ENCODE measurements at places on chromosomes 2 and 18.

DNA sequence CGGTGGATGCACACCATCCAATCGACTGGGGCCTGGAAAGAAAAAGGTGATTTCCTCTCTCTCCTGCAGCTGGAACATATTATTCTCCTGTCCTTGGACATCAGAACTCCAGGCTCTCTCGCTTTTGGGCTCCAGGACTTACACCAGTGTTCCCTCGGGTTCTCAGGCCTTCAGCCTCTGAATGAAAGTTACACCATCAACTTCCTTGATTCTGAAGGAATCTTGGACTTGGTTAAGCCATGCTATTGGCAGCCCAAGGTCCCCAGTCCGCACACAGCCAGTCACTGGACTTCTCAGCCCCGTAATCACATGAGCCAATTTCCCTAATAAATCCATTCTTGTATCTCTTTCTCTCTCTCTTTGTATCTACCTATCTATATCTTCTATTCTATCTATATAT, 418.9 kb downstream of the IRS1 start:
- no peak for DNase-seq

- DNase-seq: no peak
Observed at GRCh38 chr2:48144777-48145176, 238.5 kb upstream of the FBXO11 start.

GRCh38 chr18:55587418-55588110, 428 bp downstream of the TCF4 start:
- DNase-seq: no peak

- no peak for DNase-seq
Observed at GRCh38 chr2:137172162-137172561, 406.8 kb downstream of the THSD7B start.

DNA sequence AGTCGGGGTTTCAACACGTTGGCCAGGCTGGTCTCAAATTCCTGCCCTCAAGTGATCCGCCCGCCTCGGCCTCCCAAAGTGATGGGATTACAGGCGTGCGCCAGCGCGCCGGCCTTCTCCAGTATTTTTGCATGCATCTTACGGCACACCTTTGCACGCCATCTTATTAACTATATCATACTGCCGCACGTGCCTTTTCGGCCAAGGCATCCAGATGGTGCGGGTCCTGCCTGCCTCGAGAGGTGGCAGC, 765 bp upstream of the ING5 start:
- no peak for DNase-seq

DNA sequence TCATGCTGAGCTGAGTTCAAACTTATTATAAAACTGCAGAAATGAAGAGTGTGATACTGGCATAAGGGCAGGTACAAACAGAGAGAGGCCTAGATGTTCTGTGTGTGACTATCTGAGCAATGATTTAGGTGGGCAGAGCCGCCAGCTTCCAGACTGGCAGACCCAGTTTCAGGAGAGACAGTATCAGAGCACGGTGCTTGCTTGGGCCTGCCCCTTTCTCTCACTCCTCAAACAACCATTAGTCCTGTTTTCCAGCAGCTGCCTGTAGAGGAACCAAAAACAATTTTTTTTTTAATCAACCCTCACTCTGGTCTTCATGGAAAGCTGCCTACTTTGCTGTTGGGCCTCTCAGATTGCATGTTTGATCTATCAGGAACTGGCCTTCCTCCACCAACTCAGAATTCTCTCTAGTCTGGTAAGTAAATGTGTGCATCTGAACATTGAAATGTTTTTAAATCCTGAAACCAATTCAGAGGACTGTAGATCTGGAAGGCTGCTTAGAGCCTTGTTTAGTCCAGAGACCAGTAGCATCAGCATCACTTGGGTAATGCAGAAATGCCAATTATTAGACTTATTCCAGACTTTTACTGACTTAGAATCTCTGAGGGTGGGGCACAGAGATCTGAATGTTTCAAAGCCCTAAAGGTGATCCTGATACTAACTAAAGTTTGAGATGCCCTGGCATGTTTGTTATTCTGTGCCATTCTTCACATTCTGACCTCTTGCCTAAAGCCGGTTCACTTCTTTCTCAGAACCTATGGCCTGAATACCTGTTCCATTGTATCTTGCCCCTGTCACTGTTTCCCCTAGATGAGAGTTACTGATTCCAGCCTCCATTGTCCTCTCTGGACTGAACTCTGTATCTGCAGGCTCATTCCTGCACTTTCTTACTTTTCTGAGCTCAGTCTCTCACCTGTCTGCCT, 24.8 kb upstream of the CRIM1 start:
- DNase-seq: no peak

DNA sequence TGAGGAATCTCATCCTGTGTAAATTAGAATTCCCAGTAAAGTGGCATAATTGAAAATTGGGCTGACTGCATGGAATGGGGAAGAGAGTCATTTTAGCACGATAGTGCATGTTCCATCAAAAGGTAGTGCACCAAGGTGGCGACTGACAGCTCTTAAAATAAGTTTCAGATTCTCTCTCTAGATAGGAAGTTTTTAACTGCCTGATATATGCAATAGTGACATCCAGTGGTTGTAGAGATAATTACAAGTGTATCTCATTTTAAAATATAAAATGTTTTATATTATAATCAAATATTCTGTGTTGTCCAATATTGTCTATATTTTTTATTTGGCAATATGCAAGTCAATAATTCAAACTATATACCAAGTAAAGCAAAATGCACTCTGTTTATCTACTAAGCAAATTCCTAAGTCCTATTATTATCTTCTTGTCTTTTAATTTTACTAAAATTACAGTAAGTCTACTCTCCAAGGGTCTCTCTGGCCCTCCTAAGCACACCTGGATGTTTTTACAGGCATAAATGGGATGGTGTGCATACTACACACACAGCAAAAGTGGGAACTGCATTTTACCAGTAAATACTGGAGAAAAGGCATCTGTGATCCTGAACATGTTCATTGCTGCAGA, 397.7 kb upstream of the HNRNPA3 start:
- no peak for DNase-seq

DNA sequence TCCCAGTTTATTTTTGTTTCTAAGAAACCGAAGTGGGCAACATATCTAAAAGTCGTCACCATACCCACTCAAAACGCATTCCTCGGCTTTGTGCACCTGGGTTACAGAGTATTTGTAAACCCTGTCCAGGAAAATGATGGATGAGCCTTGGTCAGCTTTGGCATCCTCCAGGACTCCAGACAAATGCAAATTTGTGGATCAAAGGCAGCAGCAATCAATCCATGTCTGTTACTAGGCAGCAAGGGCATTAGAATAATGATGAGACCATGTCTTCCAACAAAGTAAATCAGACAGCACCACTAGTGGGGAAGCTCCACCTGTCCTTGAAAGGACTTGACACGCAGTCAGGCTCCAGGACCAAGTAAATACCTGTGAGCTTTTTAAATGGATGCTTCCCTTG, 672.6 kb upstream of the GYPC start:
- no peak for DNase-seq

GRCh38 chr2:109339519-109339966, 210.5 kb downstream of the SH3RF3 start:
- no peak for DNase-seq

DNA sequence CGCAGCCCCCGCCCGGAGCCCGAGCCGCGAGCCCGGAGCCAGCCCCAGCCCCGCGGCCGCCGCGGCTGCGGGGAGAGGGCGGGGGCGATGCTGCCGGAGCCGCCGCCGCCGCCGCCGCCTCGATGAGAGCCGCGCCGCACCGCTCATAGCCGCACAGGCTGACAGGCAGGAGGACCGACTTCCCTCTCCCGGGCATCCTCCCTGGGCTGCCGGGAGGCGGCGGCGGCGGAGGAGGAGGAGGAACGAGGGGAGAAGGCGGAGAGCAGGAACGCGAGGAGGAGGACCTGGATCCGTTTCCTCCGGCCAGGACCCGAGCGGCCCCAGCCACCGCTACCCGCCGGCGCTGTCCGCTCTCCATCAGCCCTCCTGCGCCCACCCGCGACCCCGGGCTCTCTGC, 370 bp downstream of the KLHL29 start:
- DNase-seq: no peak

GRCh38 chr18:76495435-76496193, 572 bp upstream of the ZNF516 start:
- DNase-seq: no peak

GRCh38 chr2:8107621-8108378, 574.1 kb upstream of the ID2 start:
- no peak for DNase-seq

DNA sequence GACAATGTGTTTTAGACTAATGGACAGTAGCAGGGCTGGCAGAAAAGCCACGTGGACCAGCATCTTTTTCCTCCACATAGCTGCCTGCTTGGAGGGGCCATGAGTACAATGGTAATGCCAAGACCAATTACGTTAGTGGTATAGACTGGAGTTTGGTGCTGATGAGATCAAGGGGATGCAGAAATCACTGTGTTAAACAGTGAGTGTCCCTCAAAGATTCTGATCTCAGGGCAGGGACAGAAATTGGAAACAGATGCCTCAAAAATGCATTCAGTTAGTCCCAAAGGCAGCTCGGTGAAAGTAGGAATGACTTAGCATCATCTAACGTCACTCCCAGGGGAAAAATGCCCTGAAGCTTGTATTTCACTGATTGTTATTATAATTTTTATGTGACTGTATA, 72.4 kb downstream of the SLC16A14 start:
- no peak for DNase-seq

DNA sequence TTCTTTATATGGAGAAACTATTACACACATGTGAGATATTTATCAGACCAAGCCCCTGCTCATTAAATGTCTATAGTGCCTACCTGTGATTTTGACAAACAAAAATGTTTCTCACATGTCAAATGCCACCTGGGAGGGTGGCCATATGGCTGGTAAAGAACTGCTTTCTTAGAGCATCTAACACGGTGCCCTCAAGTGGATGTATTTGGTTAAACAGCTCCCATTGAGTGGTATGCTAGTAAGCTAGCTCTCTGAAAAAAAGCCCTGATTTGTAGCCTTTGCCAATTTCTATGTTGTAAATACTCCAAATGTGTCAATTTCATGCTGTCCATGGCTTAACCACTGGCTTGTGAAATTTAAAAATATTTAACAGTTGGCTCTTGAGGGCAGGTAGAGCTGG, 94.6 kb downstream of the PMAIP1 start:
- no peak for DNase-seq

- no peak for DNase-seq
Observed at GRCh38 chr18:27030421-27030820, 154.7 kb downstream of the CHST9 start.

GRCh38 chr18:58276789-58277739, 233.0 kb downstream of the NEDD4L start:
- DNase-seq: no peak

DNA sequence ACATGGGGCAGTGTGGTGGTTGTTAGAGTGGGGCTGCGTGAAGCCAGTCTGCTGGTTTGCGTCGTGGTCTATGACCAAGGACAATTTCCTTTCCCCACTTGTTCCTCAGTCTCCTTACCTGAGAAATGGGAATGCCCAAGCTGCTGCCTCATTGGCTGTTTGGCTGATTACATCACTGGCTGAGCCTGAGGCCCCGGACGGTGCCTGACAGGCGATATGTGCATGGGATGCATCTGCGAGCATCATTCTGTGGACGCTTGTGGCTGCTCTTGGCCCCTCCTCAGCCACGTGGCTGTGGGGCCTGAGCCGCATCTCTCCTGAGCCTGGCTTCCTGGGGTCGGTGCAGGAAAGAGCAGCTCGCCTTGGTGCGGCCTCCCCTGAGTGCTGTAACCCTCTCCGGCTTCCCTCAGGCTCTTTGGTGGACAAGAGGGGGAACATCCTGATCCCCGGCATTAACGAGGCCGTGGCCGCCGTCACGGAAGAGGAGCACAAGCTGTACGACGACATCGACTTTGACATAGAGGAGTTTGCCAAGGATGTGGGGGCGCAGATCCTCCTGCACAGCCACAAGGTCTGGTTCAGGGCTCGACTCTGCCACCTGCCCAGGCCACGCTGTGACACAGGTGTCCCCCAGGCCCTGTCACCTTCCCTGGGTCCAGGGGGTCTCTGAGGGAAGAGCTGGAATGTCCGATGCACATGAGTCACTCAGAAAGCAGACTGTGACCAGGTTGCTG, 17.2 kb downstream of the CNDP2 start:
- DNase-seq: no peak

- no peak for DNase-seq
Observed at GRCh38 chr2:121776361-121776760, 20.9 kb downstream of the TSN start.

- no peak for DNase-seq
Observed at GRCh38 chr2:137173463-137173862, 408.1 kb downstream of the THSD7B start.

DNA sequence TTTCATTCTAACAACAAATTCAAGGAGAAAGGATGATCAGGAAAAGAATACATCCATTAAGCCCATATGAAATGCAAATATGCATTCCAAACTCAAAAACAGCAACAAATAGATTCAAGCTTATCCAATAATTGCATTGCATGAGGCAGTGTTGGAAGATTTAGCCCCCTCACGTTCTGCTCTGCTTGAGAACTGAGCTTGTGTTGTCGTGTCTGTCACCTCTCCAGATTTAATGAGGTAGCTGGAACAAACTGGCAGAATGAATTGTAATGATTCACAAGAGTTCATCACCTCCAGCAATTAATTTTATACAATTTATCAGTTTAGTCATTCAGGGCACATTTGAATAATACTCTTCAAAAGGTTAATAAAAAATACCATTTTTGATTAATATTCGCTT, 54.8 kb downstream of the AP1S3 start:
- no peak for DNase-seq

DNA sequence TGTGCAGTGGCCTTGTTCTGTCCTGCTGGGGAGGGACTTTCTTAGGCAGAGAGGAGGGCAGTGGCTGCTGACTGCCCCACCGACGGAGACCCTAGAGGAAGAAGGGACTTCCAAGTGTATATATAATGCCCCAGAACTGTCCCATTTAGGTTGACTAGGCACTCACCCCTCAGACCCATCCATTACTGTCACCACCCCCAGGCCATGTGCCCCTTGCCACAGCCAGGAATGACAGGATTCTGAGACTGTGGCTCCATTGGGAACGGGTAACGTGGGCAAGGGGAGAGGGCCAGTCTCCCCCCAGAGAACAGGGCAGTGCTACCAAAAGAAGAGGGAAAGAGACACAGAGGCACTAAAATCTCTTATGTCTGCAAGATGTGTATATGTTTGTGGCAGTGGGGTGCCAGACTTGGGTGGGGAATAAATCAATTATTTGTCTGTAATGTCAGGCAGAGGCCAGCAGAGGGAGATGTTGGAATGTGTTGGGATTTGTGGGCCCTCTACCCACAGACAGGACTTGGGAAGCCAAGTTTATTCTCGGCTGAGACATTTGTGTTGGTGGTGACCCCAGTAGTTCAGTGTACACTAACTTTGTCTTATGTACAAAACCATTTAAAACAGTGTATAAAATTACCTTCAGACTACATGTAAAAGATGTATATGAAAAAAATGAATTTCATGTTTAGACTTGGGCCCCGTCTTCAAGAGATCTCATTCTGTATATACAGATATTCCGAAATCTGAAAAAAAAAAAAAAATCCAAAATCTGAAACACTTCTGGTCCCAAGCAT, 24.0 kb upstream of the TMEM37 start:
- peak; percentile 12 for DNase-seq

DNA sequence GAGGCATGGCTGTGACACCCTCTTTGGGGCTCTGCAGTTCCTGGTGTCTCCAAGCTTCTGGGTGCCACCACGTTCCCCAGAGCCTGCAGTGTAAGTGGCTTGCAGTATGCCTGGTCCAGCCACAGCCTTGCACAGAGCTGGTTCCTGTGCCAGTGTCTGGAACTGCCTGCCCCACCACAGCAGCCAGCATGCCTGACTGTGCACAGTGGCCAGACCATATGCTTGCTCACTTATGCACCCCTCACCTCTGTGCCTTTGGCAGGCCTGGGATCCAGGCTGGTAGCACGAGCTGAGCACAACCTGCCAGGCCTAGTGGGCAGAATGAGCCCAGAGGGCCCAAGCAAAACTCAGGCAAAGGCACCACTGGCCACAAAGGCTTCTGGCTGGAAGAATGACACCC, 154.1 kb downstream of the DPP4 start:
- no peak for DNase-seq

GRCh38 chr2:124120246-124120645, 95.2 kb downstream of the CNTNAP5 start:
- no peak for DNase-seq

All from activated gamma-delta T cell treated with anti-CD3 and anti-CD28 coated beads, Interleukin-2, amount 50 U/mL, for 16 hours (primary cell).